Fibroblast of skin of back (primary cell): ENCODE measurements at places on chromosomes 5 and 9.

DNA sequence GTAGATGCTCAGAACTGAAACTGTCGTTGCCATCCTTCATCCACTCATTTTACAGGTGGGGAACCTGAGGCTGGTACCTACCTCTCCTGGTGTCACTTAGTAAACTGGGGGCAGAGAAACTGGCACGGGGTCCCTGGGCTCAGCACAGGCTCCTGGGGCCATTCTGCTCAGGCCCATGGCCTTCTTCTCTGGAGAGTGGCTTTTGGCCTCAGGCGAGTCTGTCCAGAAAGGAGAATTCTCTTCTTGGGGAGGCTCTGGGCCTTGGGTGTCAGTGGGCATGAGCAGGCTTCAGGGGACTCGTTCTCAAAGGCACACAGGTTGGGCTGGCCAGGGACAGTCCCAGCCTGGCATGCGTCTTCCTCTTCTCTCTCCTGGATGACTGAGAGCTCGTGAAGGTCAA, 24.6 kb downstream of the COL5A1 start:
- DNase-seq = no peak

DNA sequence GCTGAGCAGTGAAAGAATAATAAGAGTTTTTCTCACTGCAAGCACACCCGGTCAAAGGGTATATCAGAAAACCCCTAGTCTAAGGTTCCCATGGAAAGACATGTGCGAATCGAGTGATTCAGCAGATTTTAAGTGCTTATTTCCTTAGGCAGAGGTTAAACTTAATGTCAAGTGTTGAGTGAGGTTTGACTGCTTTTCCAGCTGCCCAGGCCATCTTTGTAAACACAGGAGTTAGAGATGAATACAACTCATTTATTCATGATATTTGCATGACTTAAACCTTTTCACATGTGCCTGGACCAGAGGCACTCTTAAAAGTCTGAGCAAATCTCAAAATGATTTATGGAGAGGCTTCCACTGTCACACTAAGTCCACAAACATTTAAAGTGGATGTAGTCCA, 137.8 kb upstream of the RGMB start:
- DNase-seq = peak; percentile 2

GRCh38 chr5:8013948-8014710, 145.2 kb downstream of the MTRR start:
- DNase-seq = peak; percentile 46

DNA sequence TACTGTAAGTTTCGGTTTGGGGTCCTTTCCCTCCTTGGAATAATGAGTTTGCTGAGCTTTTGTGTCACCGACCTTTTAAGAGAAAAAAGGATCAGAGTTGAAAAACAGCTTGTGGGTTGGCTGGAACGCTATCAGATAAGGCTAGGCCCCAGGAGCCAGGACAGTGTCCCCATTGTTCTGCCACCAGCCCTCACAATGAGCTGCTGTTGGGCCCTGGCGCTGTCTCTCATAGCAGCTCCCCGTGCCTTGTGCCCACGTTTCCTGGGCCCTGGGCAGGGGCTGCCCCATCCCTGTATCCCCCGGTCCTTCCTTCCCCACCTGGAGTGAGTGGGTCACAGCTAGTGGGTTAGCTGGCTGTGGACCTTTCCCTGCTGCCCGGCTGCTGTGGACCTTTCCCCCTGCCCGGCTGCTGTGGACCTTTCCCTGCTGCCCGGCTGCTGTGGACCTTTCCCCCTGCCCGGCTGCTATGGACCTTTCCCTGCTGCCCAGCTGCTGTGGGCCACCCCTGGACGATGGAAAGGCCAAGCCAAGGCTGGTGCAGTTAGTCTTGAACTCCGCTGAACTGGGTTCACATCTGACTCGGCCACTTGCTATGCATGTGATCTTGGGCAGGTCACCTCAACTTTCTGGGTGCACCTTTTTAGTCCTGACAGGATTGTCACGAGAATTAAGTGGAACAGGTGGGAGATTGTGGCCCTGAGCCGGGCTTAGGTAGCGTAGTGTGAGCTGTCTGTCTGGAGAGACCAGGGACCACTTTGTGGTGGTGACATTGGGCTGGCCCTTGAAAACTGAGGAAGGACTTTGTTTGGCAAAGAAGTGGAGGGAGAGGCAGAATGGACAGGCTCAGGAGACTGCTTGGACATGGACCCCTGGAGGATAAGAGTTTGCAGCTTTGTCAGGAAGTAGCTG, 99.5 kb downstream of the DAB2IP start:
- DNase-seq = no peak

DNA sequence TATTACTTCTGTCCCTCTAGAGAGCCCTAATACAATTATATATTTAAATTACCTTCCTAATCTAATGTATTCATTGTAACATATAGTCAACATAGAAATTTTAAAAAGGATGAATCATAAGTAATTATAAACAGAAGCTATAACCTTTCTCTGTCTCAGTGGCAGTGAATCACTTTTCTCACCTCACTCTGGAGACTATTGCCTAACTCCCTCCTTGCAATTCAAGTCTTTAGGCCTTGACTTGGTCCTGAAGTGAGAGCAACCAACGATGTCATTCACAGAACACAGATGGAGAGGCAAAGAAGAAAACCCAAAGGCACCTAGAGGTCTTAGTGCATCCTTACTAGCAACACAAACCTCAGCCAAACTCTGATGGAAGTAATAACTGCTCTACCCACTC, 133.3 kb upstream of the DPYSL3 start:
- DNase-seq = no peak

DNA sequence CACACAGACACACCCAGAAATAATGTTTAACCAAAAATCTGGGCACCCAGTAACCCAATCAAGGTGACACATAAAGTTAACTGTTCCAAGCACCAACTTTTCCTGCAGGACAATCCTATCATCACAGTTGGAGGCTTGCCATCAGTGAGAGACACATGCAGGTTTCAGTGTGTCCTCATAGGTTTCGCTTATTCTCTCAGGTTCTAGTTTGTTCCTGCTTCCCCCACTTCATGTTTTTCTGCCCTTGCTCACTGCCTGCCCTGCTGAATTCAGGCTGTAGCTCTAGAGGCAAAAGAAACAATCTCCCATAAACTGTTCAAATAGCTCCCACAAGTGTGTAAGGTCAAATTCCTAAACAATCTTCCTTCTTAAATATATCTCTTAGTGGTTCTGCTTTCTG, 20.0 kb upstream of the SHISAL2B start:
- no peak for DNase-seq

DNA sequence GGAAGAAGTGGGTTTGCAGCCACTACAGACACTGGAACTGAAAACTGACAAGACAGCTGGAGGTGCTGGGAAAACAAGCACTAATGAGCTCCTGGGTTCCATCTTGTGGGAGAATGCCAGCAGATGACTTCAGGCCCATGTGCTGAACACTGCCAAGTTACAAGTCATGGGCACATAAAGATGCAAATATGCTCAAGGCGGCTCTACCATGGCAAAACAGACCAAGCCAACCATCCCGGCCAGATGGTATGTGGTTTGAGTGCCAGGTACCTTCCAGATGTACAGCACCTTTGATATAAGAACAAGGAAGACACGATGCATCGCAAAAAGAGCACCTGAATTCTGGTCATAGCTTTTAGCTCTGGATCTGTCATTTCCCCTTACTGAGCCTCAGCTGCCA, 19.9 kb downstream of the TNFSF8 start:
- no peak for DNase-seq

DNA sequence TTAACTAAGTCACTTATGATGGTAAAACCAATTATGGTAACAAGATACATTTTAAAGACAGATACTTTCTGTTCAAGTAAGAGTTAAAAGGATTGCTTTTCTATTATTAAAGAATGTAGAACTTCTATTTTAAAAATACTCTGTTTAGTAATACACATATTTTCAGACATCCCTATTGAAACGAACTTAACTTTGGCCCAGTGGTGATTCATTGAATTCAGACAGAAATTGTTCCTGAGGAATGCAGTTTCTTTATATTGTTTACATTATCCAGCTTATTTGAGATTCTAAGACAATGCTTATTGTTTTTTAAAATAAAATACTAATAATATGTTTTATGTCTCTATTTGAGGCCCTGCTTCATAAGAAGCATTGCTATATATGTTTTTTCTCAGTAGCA, 816.4 kb downstream of the SEMA5A start:
- DNase-seq = peak; percentile 81

DNA sequence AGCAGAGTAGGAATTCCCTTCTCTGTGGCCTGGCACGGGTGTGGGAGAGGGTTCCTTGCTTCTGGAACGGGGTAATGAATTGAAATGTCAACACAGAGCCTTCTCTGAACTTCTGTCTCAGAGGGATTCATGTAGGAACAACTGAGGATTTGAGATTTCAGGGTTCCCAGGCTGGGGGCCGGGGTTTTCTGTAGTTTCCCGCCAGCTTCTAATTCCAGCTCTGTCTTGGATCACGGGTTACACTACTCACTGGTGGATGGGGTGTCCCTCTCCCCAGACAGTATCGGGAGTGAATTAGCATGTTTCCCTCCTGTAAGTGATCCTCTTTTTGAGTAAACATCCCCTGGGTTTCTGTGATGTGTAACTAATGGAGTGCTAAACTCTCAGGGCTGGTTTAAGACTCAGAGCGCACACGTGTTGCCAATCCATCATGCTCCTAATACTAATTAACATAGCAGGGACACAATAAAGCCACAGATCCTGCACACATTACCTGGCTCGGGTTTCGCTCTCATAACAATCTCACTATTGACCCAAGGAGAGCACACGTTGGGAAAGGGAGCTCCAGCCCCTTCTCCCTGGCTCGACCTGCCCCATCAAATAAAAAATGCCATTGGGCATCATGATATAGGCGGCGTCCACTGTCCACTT, 18.1 kb upstream of the DMRT2 start:
- no peak for DNase-seq

DNA sequence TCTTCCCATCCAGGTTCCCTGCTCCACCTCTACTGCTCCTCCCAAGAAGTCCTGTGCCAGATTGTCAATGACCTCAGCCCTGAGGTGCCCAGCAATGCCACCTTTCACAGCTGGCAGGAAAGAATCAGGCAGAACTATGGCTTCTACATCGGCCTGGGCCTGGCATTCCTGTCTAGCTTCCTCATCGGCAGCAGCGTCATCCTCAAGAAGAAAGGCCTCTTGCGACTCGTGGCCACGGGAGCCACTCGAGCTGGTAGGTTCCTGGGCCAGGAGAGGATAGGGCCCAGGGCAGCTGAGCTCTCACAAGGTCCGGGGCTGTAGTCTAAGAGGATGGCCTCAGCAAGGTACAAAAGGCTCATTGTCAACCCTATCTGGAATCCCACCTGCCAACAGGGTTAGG, 3.1 kb downstream of the NIPAL4 start:
- DNase-seq = no peak

- DNase-seq = peak; percentile 9
Observed at GRCh38 chr9:107557236-107557990, 67.8 kb upstream of the KLF4 start.

DNA sequence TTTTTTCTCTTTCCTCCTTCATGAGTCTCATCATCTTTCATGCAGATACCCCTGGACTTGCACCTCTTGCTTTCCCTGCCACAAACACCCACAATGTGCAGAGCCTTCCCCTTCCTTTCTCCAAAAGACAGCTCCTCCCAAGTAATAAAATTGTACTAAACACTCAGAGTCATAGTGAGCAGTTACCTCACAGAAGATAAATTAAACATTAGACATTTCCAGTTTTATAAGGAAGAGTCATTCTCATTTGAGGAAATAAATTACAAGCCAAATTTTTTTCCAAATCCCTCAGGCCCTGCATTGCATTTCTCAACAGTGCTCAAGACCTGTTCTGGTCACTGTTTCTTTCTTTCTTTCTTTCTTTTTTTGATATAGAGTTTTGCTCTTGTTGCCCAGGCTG, 131.5 kb downstream of the ATPSCKMT start:
- DNase-seq = no peak

- no peak for DNase-seq
Observed at GRCh38 chr9:109579191-109579948, 81.3 kb upstream of the PTPN3 start.

DNA sequence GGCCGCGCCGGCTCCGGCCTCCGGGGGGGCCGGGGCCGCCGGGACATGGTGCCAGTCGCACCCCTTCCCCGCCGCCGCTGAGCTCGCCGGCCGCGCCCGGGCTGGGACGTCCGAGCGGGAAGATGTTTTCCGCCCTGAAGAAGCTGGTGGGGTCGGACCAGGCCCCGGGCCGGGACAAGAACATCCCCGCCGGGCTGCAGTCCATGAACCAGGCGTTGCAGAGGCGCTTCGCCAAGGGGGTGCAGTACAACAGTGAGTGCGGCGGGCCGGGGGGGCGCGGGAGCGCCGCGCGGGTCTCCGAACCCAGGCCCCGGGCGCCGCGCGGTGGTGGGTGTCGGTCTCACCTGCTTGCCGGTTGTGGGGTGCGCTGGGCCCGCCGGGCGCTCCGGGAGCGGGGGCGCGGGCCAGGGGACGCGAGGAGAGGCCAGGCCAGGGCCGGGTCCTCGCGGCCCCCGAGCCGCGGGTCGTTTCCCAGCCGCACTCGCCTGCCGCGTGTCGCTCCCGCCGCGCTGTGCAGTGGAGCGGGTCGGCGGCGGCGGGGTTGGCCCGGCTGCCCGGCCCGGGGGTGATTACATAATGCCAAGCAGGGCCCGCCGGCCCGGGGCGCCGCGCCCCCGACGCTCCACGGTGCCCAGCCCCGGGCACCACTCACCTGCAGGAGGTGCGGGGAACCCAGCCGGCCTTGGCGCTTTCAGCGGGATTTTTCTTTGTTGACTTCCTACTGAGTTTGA, 492 bp downstream of the RABL6 start:
- DNase-seq = no peak

- DNase-seq = no peak
Observed at GRCh38 chr9:80074439-80074838, 502.7 kb downstream of the TLE4 start.

- DNase-seq = no peak
Observed at GRCh38 chr9:133747309-133747708, 9.2 kb upstream of the SARDH start.

GRCh38 chr5:4196744-4197143, 601.1 kb downstream of the IRX1 start:
- DNase-seq = no peak

GRCh38 chr5:168186289-168187074, 105.0 kb upstream of the WWC1 start:
- DNase-seq = no peak

DNA sequence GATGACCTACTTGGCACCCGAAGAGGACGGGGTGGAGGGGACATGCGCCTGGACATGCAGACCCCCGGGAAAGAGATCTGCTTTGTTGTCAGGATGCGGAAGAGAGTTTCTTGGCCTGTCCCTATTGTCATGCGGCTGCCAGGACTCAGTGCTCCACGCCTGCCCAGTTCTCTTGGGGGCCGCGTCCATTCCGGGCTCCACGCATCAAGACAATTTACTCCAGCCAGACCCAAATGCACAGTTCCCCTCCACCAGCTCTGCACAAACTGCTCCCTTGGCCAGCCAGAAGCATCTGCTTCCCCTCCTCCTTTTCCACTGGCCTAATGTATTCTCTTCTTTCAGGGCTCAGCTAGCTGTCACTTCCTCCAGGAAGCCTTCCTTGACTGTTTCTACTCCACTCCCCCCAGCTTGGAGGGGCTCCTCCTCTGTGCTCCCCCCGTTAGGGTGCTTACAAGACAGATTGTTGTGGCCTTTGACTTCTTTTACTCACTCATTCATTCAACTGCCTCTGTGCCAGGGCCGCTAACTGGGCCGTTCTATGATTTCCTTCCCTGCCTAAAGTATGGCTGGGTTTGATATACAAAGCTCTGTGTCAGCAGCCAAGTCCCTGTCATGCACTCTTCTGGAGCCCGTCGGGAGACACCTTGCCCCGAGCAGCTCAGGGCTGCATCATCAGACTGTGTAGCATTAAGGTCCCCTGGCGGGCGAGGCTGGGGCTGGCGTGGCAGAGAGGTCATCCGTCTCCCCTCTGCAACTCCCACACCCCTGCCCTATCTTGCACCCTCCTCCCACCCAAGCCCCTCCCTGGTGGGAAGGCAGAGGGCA, 6.6 kb downstream of the FIBCD1 start:
- no peak for DNase-seq

- no peak for DNase-seq
Observed at GRCh38 chr9:6562201-6562600, 83.3 kb downstream of the GLDC start.
